ENCODE measurements at places on chromosomes 11 and 22.

GRCh38 chr11:45872651-45873356 lies 12.6 kb upstream of the MAPK8IP1 start:
- DNase-seq: no peak

DNA sequence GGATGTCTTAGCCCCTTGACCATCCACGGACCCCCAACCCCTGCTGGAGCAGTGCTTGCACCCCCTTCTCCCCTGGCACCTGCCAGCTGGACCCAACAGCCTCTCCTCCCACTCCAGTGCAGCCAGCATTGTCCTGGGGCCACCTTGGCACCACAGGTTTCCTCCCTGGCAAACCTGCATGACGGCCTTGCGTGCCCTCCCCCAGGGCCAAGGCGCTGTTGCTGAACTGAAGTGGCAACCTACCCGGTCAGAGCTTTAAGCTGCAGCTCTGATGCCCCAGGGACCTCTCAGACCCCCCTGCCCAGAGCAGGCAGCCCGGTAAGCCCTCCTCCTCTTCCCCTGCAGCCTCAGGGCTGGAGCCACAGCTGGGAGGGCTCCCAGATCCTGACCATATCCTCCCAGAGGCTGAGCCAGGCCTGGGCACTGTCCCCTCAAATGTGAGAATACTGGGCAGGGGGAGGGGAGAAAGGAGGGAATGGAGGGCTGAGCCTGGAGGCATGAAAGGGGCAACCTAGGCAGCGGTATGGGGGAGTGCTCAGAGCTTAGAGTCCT lies 1.8 kb upstream of the LRRC75B start:
- no peak for DNase-seq

DNA sequence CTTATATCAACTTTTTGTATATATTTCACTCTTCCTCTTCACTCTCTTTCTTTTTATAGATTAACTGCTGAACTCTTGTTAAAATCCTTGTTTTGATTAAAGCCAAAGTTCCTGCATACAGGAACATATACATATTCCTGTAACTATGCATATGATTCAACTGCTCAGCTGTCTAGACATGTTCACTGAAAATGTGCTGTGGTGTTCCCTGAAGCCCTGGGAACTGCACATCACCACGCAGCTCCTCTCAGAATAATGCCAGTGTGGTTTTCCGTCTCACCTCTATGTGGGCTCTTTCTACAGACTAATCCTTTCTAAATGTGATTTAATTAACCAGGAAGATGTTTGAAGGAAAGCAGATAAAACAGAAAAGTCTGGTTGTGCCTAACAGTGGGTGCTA lies 25.6 kb upstream of the MMP12 start:
- no peak for DNase-seq

DNA sequence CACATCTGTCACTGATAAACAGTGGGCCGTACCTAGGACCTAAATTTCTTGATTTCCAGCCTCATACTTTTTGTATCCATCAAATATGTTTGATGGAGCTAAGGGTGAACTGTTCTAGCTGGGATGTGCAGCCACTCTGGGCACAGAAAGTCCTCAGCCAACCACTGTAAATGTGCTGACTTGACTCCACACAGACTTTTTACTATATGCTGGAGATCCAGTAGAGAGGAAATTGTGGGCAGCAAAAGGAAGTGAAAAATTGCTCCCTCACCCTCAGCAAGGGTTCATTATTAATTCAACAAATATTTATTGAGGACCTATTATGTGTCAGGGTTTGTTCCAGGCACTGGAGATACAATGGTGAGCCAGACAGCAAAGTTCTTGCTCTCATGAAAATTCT lies 54.2 kb upstream of the AMPD3 start:
- no peak for DNase-seq

DNA sequence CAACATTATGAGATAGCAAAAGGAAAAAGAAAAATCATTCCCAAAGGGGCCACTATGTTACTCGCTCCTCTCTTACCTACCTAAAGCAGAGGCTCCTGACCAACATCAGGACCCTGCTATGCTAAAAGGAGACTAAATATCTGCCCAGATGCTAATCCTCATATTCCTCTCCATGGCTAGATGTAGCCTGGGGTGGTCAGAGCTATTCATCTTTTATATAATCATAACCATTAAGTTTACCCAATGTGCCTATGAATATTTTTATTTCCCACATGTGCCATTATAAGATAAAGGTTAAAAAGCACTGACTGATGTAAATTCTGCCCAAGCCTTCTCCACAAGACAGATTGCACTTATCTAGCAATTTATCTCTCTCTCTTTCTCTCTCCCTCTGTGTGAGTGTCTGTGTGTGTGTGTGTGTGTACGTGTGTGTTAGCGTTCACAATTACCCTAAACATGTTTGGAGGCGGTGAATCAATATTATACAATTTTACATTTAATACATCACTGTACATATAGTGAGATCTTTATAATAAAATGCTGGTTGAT lies 41.2 kb upstream of the ANO5 start:
- no peak for DNase-seq

Measured in stimulated activated CD8-positive, alpha-beta memory T cell treated with anti-CD3 and anti-CD28 coated beads, Interleukin-7, amount 100 ng/mL, for 24 hours (primary cell).